Mesenteric fat pad (tissue), 1 donor: ENCODE measurements at places on chromosomes 3 and 15. TPM values are rescaled to one million over a fixed set of nuclear protein-coding genes. Genes with fewer than 3 reads are reported as not detected.

SLC12A1 gene
- total RNA-seq: not detected

DNA sequence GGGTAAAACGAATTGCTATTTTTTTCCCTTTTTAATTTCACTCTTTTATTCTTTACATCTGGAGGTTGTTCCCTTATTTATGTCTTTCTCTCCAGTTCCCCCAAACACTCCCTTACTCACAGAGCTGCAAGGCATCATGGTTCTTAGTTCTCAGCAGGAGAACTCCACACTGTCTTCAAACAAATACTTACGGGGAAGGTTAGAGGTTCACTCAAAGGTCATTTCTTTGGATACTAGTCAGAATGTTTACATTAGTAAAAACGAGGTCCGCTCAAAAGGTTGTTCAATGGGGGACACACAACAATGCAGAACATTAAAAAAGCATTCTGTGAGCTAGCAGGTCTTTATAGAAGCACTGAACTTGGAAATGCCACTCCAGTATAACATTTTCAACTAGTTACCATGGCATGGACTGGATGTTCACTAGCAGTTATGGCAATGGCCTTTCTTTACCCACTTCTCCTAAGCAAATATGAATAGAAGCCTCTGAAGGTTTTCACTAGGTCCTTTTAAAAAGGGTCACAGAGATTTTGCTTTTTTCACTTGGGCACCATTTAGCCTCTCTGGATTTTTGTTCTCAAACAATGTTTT, 201.7 kb downstream of the MEIS2 start:
- DNase-seq: no peak

ITIH3 gene
- 0.71 TPM for total RNA-seq

DNA sequence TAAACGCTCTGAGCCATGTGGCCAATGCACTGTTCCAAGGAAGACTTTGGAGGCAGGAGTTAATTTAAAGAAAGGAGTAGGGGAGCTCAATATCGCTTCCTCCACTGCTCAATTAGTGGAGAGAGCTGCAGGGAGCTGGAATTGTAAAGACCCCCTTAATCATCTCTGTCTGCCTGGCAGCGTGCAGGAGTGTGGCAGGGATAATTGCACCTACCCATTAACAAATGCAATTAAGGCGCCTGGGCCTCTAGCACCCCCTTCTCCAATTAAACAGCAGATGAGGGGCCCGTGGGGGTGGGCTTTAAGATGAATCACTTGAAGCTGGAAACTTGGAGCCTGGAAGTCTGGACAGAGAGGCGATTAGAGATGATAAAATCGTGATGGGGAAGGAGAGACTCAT, 61.7 kb upstream of the GLCE start:
- DNase-seq: peak; percentile 8

- DNase-seq: no peak
These were observed 30.0 kb downstream of the CHST14 start for GRCh38 chr15:40500568-40501330.
